ENCODE measurements at places on chromosomes 2 and 18. TPM values are rescaled to one million over a fixed set of nuclear protein-coding genes. Genes with fewer than 3 reads are reported as not detected.

Gene G6PC2
- total RNA-seq, result not detected

DNA sequence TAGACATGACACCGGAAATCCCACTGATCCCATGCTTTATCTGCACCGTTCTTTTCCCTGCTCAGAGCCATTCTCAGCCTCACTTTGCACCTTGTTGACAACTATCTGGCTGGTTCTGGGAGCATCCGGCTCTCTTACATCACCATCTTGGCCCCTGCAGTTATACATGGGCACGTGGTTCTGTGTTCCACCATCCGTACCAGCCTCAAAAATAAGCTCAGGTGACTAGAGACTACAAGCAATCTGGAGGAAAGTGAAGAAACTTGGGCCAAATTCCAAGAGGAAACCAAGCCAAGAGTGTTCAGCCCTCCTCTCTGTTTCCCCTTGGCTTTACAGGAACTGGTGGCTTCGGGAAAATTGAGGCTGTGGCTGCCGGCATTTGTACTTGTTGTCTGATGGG lies 244.6 kb upstream of the ACVR2A start:
- H3K27me3 ChIP-seq, result no peaks in the 10 kb centered on the region
- H3K27ac ChIP-seq, result no peak overlapping the region

Gene KCNJ3
- total RNA-seq, result not detected

Gene RIT2
- total RNA-seq, result not detected

Gene EGR4
- total RNA-seq, result 0.17 TPM

- H3K4me3 ChIP-seq, result no peak overlapping the region
- no peak for DNase-seq
- no peaks in the 10 kb centered on the region for H3K36me3 ChIP-seq
- no peak overlapping the region for H3K27ac ChIP-seq
- H3K27me3 ChIP-seq, result no peaks in the 10 kb centered on the region
Measured at GRCh38 chr18:54911551-54911950, 47.7 kb downstream of the CCDC68 start.

- no peaks in the 10 kb centered on the region for H3K36me3 ChIP-seq
- no peak overlapping the region for H3K27ac ChIP-seq
- no peak for DNase-seq
- no peak overlapping the region for H3K4me3 ChIP-seq
Measured at GRCh38 chr2:240791221-240791800, 28.7 kb downstream of the KIF1A start.

Gene SMC6
- total RNA-seq, result 7.1 TPM

- no peak overlapping the region for H3K27ac ChIP-seq
- DNase-seq, result no peak
- H3K4me3 ChIP-seq, result no peak overlapping the region
- H3K27me3 ChIP-seq, result no peaks in the 10 kb centered on the region
Measured at GRCh38 chr18:45324495-45325113, 290.7 kb upstream of the SLC14A2 start.

Gene TBC1D8
- total RNA-seq, result 1.0 TPM

- H3K4me3 ChIP-seq, result no peak overlapping the region
- no peaks in the 10 kb centered on the region for H3K4me1 ChIP-seq
- H3K27me3 ChIP-seq, result no peaks in the 10 kb centered on the region
- H3K27ac ChIP-seq, result no peak overlapping the region
- no peak for DNase-seq
Measured at GRCh38 chr2:115908731-115909130, 1466.3 kb downstream of the DPP10 start.

- no peaks in the 10 kb centered on the region for H3K27me3 ChIP-seq
- no peak for DNase-seq
- no peaks in the 10 kb centered on the region for H3K4me1 ChIP-seq
- H3K27ac ChIP-seq, result no peak overlapping the region
Measured at GRCh38 chr2:157355618-157356017, 30.0 kb upstream of the ERMN start.

DNA sequence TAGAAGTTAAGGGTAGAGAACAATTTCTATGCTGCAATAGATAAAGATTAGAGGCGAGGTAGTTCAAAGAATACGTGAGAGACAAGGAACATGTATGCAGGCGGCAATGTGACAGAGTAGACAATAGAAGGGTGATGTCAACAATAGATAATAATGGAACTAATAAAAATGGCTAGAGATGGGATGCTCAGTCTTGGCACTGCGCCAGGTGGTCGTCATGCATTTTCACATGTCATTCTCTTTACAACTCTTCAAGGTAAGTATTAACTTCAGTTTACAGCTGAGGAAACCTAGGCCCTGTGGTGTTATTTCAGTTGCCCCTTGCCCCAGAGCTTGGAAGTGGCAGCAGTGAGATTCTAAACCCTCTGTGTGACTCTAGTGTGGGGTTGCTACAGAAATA lies 890.7 kb upstream of the CELF4 start:
- no peaks in the 10 kb centered on the region for H3K4me1 ChIP-seq
- H3K27me3 ChIP-seq, result no peaks in the 10 kb centered on the region

Gene BZW1
- 192 TPM for total RNA-seq

Gene OXER1
- total RNA-seq, result not detected

DNA sequence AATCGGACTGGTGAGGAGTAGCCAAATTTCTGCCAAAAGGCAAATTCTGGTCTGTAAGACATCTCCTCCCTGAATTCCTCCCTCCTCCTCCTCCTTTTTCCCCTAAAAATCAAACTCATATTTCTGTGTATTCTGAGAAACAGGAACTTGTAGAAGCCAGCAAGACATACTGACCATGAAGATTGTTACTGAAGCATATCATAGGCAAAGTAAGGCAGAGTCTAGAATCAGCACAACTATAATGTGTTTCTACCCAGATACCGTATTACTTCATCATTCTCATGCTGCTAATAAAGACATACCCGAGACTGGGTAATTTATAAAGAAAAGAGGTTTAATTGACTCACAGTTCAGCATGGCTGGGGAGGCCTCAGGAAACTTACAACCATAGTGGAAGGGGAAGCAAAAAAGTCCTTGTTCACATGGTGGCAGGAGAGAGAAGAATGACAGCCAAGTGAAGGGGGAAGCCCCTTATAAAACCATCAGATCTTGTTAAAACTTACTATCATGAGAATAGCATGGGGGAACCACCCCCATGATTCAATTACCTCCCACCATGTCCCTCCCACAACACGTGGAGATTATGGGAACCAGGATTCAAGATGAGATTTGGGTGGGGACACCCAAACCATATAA lies 24.9 kb upstream of the EPC2 start:
- DNase-seq, result no peak
- no peak overlapping the region for H3K27ac ChIP-seq
- no peaks in the 10 kb centered on the region for H3K4me1 ChIP-seq
- H3K36me3 ChIP-seq, result no peaks in the 10 kb centered on the region

DNA sequence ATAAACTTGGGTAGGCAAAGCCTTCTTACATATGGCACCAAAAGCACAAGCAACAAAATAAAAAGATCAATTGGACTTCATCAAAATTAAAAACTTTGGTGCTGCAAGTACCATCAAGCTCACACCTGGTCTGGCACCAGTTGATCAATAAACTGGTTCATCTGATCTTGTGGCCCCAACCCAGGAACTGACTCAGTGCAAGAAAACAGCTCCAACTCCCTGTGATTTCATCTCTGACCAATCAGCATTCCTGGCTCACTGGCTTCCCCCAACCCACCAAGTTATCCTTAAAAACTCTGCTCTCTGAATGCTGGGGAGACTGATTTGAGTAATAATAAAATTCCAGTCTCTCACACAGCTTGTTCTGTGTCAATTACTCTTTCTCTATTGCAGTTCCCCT lies 8.4 kb downstream of the EPG5 start:
- H3K4me1 ChIP-seq, result peaks cover 43% of the 10 kb centered on the region
- H3K27me3 ChIP-seq, result no peaks in the 10 kb centered on the region
- H3K4me3 ChIP-seq, result no peak overlapping the region
- H3K36me3 ChIP-seq, result peaks cover 24% of the 10 kb centered on the region

Data from CD4-positive, alpha-beta T cell (primary cell).